ENCODE measurements at places on chromosomes 13 and 19. TPM values are rescaled to one million over a fixed set of nuclear protein-coding genes. Genes with fewer than 3 reads are reported as not detected.

ZNF560 gene
- total RNA-seq: 0.48 TPM

R3HDM4 gene
- 17.8 TPM for total RNA-seq

PCDH9 gene
- 4.9 TPM for total RNA-seq

DNA sequence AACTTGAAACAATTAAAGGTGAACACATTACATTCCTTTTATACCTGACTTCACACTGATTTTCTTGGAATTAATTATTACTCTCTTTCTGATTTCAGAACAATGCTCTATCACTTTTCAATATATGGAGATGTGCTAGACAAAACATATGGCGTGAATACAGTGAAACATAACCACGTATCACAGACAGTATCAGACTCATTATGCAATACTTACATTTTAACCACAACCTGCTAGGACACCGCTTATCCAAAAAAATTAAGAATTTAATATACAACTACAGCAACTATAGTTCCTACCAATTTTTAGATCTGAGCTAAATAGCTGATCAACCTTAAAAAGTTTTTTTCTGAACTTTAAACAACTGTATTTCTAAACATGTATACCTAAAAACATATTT lies 9.9 kb downstream of the HSPH1 start:
- DNase-seq: no peak

DNA sequence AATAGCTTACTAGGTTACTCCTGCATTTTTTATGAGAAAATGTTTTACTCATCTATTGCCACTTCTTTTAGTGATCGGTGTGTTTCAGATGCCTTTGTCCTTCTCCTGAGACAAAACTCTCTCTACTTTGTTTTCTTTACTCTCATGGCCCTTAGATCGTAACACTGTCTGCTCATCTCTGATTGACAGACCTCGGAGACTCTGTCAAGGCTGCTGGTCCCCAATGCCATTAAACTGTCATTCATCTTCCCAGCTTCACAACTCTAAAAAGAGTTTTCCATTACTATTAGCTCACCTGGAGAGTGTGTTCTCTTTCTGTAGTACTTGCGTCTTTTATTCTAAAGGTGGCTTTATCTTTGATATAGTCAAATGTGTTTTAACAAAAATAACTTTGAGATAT lies 765.2 kb downstream of the SLITRK1 start:
- no peak for DNase-seq

Data from psoas muscle (tissue), 8 donors.